Activated CD4-positive, alpha-beta memory T cell treated with anti-CD3 and anti-CD28 coated beads, Interleukin-2, amount 10 ng/mL, durations not matched to agents 7 days and 5 days (primary cell): ENCODE measurements at places on chromosomes 11 and 22. TPM values are rescaled to one million over a fixed set of nuclear protein-coding genes. Genes with fewer than 3 reads are reported as not detected.

GRCh38 chr22:46023558-46023981, 46.6 kb upstream of the WNT7B start:
- DNase-seq, result no peak

TMPRSS13 gene
- 1.9 TPM for total RNA-seq

DNA sequence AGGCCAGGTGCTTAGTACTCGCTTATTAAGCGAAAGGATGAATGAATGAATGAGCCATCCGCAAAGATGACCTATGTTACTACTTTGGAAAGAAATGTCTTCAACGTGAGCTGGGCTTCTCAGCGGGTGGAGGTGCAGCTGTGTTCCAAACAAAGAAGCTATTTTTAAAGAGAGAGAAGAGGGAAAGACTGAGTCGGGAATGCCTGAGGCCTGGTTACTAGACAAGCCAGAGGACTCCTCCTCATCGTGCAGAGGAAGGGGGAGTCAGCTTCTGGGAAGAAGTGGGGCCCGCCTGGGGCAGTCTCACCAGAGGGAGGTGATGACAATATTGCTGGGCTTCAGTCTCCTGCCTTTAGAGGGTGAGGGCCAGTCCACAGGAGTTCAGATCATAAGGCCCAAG, 30.4 kb upstream of the CD5 start:
- DNase-seq, result no peak

DNA sequence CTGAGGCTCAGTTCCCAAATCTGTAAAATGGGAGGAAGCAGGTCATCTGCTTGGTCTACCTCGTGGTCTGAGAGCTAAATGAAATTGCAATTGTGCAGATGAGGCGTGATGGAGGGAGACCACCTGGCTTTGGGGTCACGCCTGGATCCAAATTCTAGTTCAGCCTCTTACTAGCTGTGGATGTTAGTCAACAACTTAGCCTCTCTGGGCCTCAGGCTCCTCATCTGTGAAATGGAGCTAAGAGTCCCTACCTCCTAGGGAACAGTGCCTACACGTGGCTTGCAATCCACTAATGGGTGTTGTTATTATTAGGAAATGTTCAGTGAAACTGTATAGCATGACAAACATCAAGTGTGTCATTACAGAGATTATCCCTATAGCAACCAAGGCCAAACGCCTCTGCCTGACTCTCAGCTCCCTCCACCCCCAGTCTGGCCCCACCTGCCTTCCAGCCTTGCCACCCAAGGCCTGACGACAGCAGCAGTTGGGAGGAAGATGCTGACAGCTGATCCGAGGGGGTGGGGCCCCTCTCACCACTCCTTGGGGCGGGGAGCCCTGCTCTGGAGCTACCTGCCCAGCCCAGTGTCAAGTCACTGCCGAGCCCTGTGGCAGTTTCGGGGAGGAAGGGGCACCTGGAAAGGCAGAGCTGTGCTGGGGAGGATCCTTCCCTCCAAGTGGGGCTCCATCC, 1.7 kb upstream of the RHOD start:
- DNase-seq, result no peak
